Stimulated activated CD4-positive, alpha-beta T cell treated with anti-CD3 and anti-CD28 coated beads, Interleukin-1b, Interleukin-23, amount 100 ng/mL, for 1 hour (primary cell): ENCODE measurements at places on chromosomes 12 and 14.

DNA sequence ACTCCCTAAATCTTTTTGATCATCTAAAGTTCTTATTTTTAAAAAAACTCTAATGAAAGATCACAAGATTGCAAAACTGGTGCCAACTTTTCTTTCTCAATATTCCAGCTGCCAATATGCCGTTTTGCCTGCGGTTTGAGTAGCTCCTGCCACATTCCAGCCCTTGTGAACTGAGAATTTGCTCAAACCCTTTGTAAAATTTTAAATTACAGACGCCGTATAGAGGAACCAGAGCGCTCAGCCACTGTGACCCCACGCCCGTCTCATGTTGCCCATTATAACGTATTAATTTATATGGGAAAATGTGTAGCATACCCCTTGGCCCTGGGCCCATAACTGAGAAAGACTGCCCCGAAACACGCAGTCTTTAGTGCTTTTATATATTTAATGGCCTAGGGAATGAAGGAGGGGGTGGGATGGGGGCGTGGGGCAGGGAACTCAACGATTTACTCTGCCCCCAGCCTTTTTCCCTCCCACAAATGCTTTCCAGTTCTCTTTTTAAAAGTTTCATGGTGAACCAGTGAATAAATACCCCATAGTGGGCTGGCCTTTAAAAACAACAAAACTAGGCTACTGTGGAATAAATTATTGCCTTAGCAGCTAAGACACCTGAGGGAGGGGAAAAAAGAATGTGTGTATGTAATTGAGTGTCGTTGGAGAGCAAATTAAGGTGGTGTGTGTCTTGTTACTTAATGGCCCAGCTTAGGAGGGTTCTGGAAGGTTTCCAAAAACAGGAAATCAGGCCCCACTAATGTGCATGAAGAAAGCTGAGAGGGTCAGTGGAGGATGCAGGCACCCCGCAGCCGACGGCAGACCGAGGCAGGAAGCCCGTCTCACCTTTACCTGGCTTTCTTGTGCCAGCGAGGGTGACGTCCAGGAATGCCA lies 45.7 kb upstream of the RFLNA start:
- DNase-seq, result no peak

GRCh38 chr12:133010657-133011297 lies 24.6 kb downstream of the ZNF26 start:
- no peak for DNase-seq

DNA sequence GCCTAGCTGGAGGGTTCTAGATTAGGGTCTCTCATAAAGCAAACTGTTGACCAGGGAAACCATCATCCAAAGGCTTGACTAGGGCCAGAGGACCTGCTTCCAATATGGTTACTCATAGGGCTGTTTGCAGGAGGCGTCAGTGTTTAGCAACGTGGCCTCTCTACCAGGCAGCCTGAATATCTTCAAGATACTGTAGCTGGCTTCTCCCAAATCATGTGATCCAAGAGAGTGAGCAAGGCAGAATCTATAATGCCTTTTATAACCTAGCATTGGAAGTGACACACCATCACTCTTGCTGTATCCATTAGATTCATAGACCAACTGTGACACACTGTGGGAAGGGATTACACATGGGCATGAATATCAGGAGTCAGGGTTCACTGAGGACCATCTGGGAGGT lies 17.3 kb downstream of the TPH2 start:
- no peak for DNase-seq

DNA sequence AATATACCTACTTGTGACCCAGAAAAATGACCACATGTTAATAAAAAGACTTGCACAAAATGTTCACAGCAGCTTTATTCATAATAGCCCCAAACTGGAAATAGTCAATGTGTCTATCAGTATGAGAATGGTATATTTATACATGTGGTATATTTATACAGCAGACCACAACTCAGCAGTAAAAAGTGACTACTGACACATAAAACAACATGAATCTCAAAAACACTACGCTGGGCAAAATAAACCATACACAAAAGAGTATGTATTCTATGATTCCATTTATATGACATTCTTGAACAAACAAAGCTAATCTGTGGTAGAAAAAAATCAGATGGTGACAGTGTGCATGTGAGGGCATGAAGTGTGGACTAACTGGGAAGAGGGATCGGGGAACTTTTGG lies 35.1 kb downstream of the ARF6 start:
- no peak for DNase-seq

GRCh38 chr12:48866052-48866711 lies 512 bp upstream of the RND1 start:
- DNase-seq, result no peak
